ENCODE measurements at places on chromosomes 3 and 15.

DNA sequence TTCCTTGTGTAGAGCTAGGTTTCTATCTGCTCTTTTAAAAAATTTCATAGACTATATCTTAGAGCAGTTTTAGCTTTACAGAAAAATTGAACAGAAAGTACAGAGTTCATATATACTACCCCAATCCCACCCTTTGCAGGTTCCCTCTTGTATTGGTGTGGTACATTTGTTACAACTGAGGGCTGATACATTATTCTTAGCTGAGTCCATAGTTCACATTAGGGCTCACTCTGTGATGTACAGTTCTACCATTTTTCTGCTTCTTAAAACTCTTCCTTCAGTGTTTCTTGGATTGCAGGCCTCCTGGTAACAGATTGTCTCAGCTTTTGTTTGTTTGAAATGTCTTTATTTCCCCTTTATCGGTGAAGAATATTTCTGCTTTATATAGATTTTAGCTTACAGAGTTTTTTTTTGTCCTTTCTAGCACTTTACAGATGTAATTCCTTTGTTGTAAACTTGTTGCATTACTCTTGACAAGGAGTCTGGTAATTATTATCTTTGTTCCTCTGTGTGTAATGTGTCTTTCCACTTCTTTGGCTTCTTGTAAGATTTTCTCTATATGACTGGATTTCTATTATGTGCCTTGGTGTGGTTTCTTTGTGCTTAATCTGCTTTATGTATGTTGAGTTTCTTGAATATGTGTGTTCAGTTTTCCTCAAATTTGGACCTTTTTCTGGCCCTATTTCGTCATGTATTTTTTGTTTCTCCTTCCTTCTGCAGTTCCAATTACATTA lies 25.3 kb downstream of the MEF2A start:
- DNase-seq, result no peak

DNA sequence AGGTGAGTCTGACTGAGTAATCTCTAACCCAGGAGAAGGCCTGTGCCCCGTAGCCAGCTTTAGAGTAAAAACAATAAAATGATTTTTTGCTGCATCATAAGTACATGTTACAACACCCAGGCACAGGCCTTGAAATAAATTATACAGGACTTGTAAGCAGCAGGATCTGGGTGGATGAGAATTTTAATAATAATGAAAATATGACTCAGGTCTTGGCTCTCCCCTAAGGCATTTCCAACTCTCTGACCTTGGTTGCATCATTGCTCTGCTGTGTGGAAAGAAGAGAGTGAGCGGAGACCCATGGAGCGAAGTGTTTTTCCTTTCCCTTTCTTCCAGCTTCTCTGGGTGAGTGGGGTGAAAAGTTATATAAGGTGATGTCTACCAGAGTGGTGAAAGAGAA lies 44.6 kb downstream of the EOMES start:
- no peak for DNase-seq

DNA sequence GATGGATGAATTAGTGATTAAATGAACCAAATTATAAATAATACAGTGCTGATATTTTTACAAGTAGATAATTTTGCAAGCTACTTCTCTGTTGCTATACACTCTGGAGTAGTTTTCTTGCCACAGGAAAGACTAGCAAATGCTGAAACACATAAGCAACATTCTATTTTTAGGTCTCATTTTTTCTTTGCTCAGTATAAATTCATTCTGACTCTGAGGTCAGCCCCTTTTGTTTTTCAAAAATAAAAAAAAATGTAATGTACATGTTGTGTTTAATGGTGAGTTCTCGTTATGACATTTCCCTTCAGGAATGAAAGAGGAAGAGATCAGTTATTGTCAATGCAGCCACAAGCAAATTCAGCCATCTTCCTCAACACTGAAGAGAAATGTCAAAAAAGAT lies 24.9 kb downstream of the GJD2 start:
- no peak for DNase-seq

- DNase-seq, result peak; percentile 80
Observed at GRCh38 chr3:128280481-128281052, 127.3 kb downstream of the EEFSEC start.

DNA sequence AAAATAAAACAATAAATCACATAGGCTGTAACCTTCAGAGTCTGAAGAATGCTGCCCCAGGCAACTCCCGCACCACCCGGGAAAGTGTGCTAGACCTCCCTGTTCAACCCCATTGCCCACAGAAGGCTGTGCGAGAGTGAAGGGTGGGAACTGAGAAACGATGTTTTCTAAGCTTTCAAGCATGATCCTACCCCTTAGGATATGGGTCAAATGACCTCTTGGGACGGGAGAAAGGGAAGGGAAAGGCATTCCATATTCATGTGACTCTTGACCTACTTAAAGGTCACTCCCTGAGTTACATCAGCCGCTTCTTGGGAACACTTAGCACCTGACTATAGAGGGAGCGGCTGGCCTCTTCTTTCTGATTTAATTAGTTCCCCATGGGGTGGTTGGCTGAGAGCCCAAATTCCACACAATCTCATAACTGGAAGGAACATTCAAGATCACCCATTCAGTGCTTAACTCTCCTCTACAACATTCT lies 114.7 kb upstream of the SLC24A5 start:
- DNase-seq, result no peak

DNA sequence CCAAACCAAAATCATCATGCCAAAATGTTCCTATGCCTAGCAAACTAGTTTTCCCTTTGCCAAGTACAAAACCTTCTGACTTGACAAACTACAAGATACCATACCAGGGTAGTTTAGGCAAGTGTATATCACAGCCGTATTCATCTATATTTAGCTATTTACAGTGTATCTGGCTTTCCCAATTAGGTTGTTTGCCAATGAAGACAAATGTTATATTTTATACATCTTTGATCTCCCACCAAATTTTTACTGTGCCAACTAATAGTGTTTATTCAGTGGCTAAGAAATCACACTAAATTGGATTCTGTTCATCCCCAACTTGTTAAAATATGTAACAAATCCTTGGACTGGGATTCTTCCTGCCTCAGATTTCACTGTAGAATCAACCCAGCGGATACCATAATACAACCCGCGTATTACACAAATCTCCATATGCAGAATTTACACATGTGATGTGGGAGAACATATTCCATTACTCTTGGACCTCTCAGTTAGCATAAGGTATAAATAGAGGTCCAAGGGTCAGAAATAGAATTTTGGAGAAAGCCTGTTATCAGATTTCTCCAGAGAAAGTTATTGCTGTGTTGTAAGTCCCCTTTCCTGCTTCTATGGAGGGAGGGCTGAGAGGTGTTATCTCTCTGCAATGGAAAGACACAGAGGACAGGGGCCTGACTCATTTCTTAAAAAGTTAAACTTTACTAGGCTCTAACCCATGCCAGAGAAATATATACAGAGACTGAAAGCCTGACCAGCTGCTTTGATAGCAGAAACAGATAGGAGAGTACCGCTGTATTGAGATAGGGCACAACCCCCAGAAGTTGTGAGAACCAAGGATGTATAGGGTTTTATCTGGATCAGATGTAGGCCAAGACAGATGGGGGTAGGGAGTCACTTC lies 467.0 kb downstream of the FGF12 start:
- DNase-seq, result no peak

DNA sequence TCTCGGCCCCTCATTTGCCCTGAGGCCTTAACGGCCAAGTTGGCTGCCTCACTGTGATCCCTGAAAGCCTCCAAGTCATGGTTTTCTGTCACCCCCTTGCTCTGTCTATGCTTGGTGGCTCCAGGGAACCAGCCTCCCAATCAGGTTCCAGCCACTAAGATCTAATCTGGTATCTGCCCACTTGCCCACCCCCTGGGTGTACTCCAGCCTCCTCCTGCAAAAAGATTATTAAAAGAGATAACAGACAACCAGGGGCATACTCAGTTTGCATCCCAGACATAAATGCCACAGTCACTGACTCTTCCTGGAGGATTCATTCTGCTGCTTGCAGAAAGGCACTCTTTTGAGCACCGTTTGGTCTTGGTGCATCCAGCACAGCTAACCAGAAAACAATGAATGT lies 103.9 kb downstream of the NTRK3 start:
- no peak for DNase-seq

DNA sequence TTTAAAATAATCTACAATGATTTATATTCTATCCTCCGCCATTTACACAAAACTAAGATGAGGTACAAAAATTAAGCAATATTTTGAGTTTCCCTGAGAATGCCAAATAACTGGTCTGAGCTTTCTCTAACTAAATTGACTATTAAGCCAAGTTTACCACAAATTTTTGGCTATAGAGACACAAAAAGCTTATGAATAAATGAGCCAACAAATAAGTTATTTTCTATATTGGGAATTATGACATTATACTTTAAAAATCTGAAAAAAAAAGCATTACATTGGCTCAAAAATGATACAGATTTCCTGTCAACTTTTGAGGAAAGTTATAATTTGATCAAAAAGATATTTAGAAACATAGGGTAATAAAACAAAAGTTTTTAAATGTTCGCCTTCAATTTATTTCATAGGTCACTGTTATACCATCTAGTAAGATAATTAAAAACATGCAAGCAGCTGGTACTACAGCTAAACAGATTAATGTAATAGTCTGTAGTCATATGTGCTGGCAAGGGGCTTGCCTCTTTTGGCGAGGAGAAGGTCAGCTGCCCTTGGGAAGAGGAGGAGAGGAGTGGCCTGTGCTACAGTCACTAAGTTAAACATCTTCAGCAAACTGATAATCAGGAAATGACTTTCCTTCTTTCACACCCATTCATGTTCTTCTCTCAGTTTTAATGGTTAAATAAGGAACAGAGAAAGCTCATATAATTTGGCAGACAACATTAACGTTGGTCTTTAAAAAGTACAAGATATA lies 318.5 kb downstream of the TBC1D5 start:
- DNase-seq, result no peak

GRCh38 chr3:64011685-64012084 lies 11.6 kb downstream of the PSMD6 start:
- DNase-seq, result no peak

- DNase-seq, result no peak
Observed at GRCh38 chr3:32303399-32303747, 64.9 kb downstream of the CMTM8 start.

DNA sequence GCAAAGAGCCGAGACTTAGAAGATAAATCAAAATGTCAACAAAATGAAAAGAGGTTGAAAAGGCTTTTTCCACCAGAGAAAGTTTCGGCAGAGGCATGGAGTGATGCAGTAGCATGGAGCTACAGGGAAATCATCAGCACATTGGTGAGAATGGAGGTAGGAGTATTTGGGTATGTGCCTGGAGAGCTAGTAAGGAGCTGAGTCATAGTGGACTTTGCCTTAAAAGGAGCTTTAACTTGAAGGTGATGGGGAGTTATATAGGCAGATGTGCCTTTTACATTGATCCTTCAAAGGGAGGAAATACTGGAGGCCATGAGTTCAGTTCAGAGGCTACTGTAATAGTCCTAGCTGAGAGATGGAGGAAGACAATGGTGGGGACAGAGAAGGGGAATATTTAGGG lies 44.3 kb downstream of the IL5RA start:
- no peak for DNase-seq

DNA sequence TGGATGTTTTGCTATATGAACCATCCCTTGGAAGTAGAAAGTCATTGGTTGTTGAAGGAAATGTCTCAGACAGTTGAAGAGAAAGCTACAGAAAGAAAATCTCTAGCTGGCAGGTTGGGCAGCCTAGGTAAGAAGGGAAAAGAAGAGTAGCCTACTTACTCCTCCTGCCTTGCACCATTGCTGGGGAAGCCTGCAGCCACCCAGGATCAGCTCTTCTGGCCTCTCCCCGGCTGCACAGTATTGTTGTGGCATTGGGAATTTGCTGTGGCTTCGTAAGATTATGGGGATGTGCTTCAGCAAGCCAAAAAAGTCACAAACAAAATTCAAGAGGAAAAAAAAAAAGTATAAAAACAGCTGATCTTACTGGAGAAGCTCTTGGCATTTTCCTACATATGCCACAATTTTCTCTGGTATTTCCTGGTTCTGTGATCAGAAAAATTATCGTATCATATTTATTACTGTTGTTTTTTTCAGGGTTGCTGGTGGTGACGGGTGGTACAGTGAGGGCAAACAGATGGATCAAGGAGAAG lies 154.2 kb downstream of the TIGIT start:
- no peak for DNase-seq

DNA sequence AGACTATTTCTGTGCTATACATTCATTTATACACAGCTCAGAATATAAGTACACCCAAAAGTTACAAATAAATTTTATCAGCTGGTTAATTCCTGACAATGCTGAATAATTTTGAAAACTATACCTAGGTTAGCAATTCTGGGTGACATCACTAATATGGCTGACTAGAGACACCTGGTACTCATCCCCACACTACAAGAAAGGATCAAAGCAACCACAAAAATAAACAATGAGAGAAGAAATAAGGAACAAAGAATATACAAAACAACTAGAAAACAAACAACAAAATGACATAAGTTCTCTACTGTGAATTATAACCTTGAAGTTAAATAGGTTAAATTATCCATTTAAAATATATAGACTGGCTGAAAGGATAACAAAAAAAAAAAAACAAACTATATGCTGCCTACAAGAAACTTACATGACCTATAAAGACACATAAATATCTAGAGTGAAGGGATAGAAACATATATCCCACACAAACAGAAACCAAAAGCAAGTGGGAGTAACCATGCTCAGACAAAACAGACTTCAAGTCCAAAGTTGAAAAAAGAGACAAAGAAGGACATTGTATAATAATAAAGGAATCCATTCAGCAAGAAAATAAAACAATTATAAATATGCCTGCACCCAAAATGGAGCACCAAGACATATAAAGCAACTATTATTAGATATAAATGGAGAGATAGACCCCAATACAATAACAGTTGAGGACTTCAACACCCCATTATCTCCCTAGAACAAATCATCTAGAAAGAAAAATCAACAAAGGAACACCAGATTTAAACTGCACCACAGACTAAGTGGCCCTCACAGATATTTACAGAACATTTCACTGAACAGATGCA lies 57.8 kb downstream of the IMPG2 start:
- no peak for DNase-seq

DNA sequence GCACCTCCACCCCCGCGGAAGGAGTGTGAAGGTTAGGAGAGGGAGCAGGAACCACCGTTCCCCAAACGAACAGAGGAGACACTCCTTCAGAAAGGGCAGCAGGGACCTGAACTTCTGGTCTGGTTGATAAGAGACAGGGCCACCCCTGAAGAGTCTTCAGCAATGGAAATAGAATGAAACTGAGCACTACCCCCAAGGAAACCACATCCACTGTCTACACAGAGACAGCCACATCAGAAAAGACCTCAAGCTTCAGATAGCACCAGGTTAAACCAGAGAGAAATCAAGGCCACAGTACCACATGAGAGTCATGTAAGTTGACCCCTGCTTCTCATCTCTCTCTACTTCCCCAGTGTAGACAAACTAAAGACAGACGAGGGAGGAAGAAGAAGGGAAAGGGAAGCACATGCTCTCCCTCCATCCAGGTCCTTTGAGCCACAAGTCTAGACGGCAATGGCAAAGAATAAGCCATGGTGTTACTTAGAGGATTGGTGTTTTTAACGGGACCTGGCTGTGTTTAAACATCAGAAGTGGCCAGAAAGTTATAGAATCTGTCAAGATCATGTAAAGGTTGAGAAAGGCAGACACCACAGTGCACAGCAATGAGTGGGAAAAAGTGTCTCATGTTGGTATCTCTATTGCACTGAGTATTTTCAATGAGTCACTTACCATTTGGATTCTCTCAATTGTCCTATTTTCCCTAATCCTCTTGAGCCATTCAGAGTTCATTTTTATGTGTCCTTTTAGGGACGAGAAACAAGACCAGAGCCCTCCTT lies 31.4 kb upstream of the CTNNB1 start:
- DNase-seq, result no peak

GRCh38 chr3:34683851-34684250 lies 885.4 kb downstream of the PDCD6IP start:
- DNase-seq, result no peak
